ENCODE measurements at places on chromosomes 4 and X.

GRCh38 chr4:122512430-122512829 lies 55.9 kb upstream of the IL2 start:
- DNase-seq = no peak

DNA sequence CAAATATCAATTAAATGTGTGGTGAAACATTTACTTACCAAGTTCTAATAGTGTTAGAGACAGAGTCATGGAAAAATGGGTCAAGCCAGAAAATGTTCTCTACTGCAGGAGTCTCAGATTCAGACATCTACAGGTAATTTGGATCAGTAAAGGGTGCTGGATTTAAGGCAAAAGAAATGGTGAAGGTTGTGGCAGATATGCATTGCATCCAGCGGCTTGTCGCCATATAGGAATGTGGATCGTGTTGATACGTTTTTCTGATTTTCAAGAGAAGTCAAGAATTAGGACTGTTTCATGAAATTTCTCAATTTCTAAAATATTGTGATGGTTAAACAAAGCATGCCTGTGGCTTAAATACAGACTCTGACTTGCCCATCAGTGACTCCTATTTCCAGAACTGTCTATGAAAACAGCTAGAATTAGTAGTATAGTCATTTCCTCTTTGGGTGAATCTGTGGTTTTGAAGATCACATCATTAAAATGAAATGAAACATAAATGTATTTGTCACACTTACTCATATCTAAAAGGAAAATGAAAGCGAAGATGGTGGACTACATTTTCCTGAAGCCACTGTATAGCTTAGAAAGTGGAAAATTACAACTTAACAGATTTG lies 110.1 kb upstream of the VEGFC start:
- no peak for DNase-seq

DNA sequence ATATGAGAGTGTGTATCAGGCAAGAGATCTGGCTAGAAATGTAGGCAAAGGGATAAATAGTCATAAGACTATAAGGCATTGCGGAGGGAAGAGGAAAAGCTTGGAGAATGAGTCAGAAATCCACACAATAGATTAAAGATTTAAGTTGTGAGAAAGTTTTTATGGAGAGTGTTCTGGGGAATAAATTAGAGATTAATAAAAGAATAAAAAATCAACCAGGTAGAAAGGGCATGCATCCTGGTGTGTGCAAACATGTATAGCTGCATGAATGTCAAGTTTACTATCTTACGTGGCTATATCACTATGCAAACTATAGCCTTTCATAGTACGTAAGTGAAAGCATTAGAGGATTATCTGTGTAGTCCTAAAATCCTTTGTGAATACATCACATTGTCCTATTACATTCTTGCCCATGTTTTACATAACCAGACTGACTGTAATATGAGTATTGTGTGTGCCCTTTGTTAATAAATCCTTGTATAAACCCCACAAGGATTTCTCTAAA lies 36.9 kb downstream of the SNCA start:
- DNase-seq = no peak

DNA sequence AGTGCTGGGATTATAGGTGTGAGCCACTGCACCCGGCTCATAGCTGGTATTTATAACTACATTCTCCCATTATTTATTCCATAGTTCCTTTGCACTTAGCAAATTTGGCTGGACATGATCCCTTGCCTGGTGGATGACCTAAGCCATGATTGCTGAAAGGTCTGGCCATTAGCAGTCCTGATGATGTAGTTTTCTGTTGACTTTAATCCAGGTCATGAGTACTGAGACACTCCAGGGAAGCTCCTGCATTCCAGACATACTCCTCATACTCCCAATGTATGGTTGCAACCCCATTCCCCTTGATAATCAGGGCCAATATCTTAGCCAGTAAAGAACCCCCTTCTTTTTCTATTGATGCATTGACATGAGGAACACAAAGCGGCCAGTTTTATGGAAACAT lies 24.4 kb upstream of the MGST2 start:
- no peak for DNase-seq

DNA sequence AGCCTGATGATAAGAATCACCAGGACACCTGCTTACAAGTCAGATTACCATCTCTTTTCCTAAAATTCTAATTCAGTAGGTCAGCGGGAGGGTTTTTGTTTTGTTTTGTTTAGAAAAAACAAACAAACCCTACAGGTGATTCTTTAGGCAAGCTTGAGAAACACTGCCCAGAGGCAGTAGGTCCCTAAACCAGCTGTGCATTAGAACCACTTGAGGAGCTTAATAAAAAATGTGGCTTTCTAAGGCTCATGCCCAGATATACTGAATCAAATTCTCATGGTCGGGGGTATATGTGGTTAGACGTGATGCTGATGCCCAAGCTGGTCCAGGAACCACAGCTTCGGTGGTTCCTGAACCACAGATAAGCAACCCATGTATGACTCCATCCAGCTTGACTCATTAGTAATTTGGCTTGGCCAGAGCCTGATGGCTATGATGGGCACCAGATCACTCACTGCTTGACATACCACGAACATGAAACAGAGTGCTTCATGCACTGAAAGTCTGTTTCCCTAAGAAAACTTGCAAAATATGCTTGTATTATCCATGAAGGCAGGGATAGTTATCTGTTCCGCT lies 338.1 kb upstream of the F9 start:
- DNase-seq = no peak

- DNase-seq = no peak
Measured at GRCh38 chrX:53223955-53224859, 800 bp downstream of the KDM5C start.

GRCh38 chr4:82201805-82202641 lies 171.8 kb downstream of the HNRNPD start:
- no peak for DNase-seq

DNA sequence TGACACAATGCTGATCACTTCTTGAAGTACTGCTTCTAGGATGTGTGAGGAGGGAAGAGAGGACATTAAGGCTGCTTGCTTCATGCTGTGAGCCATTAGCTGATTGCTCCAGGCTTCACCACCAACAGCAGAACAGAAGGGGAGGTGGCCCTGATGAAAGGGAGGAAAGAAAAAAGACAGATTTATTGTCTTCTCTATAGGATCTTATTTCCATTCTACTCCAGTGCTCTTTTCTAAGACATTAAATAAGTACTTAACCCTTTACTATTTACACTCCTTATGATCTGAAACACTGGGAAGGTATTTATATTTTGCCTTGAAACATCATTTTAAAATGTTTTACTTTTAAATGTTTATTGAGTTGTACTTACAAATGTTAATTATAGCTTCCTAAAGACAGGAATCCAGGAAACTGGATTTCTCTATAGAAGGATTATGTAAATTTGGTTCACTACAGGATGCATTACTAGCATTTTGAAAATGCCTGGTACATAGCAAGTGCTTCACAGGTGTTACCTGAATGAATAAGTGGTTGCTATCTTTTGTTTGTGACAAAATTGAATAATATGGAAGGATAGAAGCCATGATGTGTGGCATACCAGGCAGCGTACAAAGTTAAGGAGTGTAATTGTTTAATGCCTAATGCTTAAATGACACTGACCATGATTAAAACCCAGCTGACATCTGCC lies 680.9 kb upstream of the ATOH1 start:
- no peak for DNase-seq

DNA sequence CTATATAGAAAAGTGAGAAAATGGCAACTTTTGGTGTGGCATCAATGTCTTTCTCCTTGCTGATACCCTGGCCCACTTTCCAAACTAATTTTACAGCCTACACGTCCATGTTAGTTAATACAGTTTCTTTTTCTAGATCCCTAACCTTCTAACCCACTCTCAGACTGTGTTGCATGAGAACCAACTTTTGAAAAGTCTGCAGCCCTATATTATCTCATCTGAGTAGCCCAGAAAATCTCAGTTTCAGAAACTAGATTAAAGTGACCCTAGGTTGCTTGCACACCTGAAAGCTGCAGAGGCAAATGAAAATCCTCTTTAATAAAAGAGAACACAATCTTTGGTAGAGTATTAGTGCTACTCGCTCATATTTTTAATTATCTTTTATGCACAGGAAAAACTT lies 371.6 kb upstream of the EMCN start:
- no peak for DNase-seq

- DNase-seq = no peak
Measured at GRCh38 chr4:186628058-186628711, 72.8 kb upstream of the MTNR1A start.

DNA sequence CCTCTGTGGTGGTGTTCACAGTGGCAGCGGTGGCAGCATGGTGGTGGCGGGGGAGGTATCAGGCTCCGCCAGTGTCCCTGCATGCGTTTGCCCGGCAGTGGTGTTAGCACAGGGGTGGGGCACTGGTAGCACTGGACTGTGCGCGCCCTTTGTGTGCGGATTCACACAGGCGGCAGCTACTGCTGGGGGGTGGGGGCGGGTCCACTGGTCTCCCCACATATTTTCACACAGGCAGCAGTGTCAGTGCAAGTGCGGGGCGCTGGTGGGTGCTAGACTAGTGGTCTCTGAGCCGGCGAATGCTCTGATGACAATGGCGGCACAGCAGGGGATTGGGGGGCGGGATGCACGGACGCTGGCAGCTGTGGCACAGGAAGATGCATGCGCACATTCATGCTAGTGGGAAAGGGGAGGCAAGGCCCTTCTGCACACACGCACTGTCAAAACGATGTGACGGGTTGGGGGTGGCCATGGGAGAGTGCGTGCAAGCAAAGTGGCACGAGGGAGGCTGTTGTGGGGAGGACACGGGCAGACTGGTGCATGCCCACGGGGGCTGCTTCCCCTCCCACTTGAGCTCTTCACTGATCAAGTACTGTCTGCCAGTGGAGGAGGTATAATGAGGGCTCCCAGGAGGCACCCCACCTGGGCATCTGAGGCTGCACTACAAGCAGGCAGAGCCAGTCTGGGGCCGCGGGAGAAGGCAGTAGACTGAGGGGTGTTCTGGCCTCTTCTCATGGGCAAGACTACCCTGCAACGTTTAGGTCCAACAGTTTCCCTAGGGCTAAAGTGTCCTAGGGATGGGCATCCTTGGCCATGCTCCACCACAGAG lies 53.0 kb downstream of the POF1B start:
- no peak for DNase-seq

DNA sequence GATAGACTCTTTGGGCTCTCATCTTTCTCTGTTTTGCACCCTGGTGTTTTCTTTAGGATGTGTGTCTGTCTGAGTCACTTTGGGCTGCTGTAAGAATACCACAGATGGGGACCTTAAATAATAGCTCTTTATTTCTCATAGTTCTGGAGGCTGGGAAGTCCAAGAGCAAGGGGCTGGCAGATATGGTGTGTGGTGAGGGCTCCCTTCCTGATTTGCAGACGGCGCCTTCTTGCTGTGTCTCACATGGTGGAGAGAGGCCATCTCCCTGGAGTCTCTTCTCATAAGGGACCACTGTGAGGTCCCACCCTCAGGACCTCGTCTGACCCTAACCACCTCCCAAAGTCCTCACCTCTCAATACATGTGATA lies 93.7 kb upstream of the ADRA2C start:
- no peak for DNase-seq

DNA sequence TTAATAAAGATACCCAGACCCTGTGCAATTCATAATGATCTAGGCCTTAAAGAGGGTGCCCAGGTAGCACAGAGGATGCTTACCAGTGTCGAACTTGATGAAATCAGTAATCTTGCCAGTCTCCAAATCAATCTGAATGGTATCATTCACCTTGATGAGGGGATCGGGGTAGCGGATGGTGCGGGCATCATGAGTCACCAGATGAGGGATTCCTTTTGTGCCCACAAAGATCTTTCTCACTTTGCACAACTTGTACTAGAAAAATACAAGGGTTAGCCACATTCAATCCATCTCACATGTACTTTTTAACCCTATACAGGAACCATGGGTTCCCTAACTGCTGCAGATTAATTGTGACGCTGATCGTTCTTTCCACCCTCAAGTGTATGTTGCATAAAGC lies 3.3 kb downstream of the RPS4X start:
- no peak for DNase-seq

- DNase-seq = no peak
Measured at GRCh38 chrX:107750861-107751445, 24.6 kb downstream of the TSC22D3 start.

DNA sequence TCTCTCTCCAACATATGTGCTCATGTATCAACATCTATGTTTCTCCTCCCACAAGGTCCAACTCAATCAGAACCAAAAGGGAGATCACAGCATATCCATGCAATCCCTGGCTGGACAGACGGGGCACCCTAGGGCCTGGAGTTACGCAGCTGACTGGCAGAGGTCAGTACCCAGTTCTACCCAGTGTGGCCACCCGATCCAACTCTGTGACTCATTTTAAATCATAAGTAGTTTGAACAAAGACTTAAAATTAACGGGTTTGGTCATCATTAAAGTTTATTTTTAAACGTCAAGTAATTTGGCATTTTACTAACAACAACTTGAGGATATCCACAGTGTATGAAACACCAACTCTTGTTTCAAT lies 59.5 kb downstream of the APBB2 start:
- no peak for DNase-seq

GRCh38 chr4:6806924-6807626 lies 24.5 kb downstream of the KIAA0232 start:
- DNase-seq = no peak

DNA sequence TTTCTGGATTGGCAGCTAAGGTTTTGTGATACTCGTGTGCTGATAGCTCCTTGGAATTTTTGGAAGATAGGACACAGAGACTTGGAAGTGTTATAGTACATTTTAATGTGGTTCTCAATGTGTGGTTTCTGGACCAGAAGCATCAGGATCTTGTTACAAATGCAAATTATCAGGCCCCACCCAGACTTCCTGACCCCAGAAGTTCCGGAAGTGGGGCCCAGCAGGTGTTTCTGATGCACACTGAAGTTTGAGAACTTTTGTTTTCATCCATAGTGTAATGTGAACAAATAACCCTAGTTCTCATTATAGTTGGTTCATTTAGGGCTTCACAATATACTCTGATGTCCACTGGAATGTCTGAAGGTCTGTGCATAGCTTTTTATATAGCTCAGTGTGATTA lies 49.6 kb downstream of the LAMP2 start:
- no peak for DNase-seq

DNA sequence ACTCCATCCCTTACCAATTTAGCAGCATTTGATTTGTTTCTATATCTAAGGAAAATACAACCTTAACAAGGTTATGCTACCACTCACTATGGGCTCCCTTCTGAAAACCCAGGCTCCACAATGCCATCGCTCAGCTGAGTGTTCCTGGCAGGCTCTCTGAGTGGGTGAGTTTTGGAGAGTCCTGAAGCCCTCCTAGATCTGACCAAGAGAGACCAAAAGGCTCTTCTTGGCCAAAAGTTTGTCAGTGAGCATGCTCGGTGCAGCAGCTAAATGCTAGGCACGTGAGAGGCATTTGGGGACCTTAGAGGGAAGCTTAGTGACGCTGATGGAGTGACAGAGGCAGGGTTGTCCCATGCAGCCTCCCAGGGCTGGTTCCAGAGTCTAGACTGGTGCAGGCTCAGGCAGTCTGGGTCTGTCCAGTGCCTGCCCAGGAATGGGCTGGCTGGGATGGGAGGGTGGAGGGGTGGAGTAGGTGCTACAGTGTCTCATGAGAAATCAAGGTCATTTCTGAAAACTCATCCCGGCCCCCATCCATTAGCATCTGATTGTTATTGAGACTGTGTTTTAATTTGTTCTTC lies 346.8 kb downstream of the NR3C2 start:
- no peak for DNase-seq
